ENCODE measurements at places on chromosomes 1 and 21. TPM values are rescaled to one million over a fixed set of nuclear protein-coding genes. Genes with fewer than 3 reads are reported as not detected.

- DNase-seq = no peak
Observed at GRCh38 chr1:43560286-43560685, 29.6 kb downstream of the PTPRF start.

DNA sequence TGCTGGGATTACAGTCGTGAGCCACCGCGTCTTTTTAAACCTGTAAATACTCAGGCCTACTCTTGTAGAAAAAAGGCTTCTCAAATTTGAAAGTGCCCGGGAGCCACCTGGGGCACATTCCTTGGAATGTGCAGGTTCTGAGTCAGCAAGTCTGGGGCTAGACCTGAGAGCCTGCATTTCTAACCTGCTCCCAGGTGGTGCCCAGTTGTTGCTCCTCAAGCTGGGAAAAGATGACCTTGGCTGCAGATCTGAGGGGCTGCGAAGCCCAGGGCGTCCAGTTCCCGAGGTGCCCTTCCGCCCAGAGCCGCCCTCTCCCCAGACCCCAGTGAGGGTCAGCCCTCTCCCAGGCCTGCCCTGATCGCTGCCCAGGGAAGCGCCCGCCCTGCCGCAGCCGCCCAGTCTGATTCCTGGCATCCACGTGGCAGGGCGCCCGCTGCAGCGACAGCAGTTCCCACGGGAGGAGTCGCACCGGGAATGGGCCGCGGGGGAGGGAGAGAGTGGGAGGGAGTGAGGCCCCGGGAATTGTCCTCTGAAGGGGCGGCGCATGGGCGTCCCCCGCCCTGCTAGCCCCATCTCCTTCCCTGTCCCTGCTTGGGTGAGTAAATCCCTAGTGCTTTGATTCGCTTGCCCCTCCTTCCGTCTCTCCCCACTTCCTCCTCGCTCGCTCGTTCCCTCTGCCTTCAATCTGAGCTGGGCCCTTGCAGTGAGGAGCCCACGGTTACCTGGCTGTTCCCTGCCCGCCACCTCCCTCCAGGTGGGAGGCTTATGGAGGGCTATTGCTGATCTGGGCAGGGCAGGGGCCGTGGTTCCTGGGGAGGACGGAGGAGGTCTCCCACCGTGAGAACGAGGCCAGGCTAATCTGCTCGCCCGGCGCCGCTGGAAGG, 18.8 kb upstream of the TENT5B start:
- DNase-seq = peak; percentile 68

DNA sequence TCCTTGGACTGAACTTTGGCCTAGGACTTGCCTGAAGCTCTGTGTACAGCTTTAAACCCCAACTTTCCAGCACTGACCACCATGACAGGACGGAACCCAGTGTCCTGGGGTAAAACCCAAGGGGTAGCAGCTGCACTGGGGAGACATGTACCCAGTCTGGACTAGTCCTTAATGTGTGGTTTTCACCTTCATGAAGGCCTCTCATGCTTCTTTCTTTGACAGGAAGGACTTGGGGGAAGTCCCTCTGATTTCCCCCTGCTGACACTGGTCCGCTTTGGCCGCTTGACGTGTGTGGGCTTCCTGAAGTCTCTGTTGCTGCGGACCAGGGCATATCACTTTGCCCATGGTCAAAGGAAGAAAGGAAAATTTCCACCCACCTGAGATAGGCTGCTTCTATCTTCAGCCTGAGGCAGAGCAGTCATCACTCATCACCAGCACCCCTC, 66.3 kb upstream of the PRDX6 start:
- DNase-seq = no peak

GRCh38 chr1:81449786-81450185, 350.9 kb upstream of the ADGRL2 start:
- DNase-seq = no peak

GRCh38 chr1:54350360-54350759, 55.8 kb downstream of the SSBP3 start:
- DNase-seq = no peak

- no peak for DNase-seq
Observed at GRCh38 chr1:86640161-86640670, 64.2 kb upstream of the SH3GLB1 start.

GRCh38 chr21:38384238-38384560, 114.1 kb downstream of the ERG start:
- DNase-seq = no peak

GRCh38 chr1:72197786-72198185, 84.6 kb downstream of the NEGR1 start:
- DNase-seq = no peak

- DNase-seq = peak; percentile 61
Observed at GRCh38 chr1:54542120-54542961, 5.7 kb upstream of the ACOT11 start.

GRCh38 chr1:201153474-201154388, 543 bp downstream of the TMEM9 start:
- DNase-seq = no peak

DNA sequence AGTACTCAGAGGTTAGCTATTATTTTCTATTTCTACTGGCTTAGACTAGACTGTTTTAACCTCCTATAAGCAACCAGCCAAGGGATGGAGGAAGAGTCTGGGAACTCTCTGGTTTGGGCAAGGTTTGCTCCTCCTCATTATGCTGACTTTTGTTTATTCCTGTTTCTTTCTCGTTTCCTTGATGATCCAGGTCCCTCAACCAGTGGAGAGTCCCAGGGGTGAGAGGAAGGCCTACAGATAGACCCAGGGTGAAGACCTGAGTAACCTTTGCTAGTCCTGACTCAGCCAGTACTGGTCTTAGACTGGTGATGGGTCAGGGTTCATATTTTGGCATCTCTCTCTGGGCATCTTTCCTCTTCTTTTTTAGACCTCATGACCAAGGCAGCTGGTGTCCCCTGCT, 5.4 kb downstream of the TUFT1 start:
- DNase-seq = no peak

GRCh38 chr1:156076609-156077429, 5.4 kb downstream of the MEX3A start:
- DNase-seq = peak; percentile 48

- no peak for DNase-seq
Observed at GRCh38 chr1:201420608-201421002, 925 bp downstream of the TNNI1 start.

GRCh38 chr1:41363591-41364320, 2.5 kb downstream of the FOXO6 start:
- no peak for DNase-seq

AMY1B gene
- total RNA-seq = not detected

- DNase-seq = no peak
Observed at GRCh38 chr1:28640766-28641165, 2.1 kb downstream of the TAF12 start.

DNALI1 gene
- 45.3 TPM for total RNA-seq

- DNase-seq = no peak
Observed at GRCh38 chr1:107328087-107328486, 187.2 kb downstream of the NTNG1 start.

DNA sequence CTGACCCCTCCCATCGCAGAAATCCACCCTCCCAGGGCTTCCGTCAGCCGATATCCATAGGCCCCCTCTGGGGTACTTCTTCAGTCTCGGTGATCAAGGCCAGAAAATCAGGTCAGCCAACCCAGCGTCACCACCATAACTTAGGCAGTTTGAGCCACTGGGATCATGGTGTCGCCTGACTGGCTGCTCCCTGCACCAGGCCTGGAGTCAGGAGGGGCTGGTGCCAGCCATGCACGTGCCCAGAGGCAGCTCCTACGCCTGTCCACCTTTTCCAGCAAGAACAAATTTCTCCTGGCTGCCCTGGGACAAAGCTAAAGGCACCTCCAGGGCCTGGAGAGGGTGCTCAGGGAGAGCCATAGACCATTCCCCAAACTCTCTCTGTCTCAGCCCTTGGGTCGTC, 4.8 kb upstream of the CTRC start:
- no peak for DNase-seq

GRCh38 chr21:33267250-33267649, 1.1 kb downstream of the IL10RB start:
- no peak for DNase-seq

FCER1A gene
- total RNA-seq = 1.1 TPM

GRCh38 chr21:14120091-14120734, 90.5 kb downstream of the LIPI start:
- no peak for DNase-seq

Data from mucosa of gallbladder (tissue), 1 donor.